ENCODE measurements at places on chromosomes 12 and 14.

DNA sequence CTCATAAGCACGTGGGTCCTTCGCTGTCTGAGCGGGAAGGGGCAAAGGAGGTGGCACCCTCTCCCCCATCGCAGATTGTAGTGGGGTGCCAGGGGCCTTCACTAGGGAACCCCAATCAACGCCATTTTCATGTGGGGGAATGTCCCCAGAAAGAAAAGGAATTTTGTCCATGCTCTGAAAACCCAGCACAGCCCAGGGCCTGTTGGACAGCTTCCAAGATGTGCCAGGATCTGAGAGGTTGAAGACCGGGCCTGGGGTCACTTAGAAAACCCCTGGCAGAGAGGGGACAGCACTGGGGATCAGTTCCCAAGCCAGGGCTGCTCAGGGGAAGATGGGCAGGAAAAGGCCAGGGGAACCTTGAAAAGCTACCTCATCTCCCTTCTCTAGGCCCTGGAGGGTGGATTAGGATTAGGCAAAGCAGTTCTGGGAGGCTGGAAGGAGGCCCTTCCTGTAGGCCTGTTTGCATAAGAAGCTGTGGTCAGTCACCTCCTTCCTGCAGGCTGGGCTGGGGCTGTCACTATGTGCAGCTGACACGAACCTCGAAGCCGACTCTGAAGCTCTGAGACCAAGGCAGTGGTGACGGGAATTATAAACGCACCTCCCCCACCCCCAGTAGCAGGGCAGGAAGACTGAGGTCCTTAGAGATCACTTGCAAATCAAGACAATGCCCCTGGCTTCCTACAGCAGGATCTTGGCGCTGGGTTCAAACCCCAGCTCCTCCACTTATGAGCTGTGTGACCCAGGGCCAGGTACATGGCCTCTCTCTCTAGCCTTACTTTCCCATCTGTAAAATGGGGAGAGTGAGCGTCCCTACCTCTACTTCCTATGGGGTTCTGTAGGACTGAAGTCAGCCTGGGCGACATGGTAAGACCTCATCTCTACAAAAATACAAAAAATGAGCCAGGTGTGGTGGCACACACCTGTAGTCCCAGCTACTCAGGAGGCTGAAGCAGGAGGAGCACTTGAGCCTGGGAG is 29.0 kb downstream of the TESC start:
- DNase-seq = no peak

DNA sequence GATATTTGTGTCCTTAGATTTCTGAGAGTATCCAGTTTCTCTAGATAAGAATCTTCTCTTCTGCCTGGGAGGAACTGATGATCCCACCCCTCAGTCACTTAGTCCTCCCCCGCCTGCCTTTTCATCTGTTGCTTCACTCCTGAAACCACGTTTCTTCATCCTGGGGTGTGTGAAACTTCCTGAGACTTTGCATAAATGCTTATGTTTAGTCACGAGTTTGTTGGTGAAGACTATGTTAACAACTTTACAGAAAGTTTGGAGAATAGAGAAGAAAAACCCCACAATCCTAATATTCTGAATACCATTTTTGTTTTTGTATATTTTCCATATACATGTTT is 33.2 kb downstream of the MARK3 start:
- no peak for DNase-seq

- DNase-seq = no peak
These were observed 31.3 kb upstream of the PSEN1 start for GRCh38 chr14:73105050-73105449.

DNA sequence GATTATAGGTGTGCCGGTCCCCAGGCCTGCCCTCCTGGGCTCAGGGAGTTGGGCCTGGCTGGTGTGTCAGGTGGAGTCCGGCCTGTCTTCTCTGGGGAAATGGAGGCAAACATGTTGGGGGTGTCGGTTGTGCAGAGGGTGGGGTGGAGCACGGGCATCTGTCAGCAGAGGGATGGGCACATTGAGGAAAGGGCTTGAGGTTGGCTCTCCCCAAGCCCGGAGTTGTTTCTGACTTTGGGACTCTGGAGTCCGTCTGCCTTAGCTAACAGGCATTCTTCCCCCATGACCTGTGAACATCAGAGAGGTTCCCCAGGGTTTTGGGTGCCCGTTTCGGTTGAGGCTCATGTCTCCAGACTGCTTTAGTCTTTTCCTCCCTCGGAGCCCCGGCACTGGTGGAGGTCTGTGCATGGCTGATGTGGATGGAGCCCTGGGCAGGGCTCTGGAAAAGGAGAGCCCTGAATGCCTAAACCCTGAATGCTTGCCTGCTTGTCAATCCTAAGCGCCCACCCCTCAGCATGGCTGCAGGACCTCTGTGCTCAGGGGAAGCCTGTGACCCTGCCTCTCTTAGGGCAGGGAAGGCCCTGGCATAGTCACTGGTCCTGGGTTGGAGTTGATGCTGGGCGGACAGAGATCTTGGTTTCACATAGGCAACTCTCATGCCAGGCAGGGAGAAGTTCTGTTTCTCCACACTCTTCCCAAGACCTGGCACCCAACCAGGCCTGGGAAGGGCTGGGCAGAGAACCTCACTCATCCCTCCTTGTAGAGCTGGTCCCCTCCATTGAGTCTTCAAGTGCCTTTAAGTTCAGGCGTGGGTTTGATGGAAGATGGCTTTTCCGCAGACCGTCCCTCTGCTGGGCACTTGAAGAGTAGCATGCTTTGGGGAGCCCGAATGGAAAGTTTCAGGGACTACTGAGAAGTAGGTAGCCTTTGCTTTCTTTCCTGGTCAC is 12.9 kb downstream of the NYNRIN start:
- DNase-seq = no peak

GRCh38 chr12:132439333-132439904 is 50.5 kb upstream of the FBRSL1 start:
- no peak for DNase-seq

GRCh38 chr12:29582677-29583272 is 85.3 kb upstream of the OVCH1 start:
- no peak for DNase-seq

DNA sequence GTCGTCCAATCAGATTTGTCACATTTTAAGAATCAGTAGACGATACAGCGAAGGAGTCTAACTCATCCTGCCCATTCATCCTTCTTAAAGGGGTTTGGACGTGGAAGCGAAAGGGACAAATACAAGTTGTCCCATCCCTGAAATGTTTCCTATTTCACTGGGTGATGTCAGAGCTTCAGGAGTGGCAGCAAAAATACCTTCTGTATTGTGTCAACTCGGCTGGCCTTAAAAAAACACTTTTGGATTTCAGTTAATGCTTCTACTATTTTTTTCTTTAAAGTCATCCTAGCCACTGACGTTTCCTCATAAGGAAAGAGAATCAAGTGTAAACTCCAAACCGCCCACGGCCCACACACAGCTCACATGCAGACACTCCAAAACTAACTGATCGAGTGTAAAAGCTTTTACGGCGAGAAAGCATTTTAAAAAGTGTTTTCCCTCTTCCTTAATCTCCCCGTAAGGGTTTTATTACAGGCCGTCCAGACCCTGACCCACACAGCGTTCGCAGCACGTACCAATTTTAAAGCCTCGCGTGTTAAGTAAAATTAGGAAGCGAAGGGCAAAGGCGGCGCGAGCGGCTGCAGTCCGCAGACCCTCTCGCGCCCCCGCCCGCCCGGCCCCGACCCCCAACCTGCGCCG is 593 bp downstream of the CFL2 start:
- DNase-seq = no peak

GRCh38 chr12:24900196-24900595 is 48.7 kb downstream of the BCAT1 start:
- DNase-seq = no peak

DNA sequence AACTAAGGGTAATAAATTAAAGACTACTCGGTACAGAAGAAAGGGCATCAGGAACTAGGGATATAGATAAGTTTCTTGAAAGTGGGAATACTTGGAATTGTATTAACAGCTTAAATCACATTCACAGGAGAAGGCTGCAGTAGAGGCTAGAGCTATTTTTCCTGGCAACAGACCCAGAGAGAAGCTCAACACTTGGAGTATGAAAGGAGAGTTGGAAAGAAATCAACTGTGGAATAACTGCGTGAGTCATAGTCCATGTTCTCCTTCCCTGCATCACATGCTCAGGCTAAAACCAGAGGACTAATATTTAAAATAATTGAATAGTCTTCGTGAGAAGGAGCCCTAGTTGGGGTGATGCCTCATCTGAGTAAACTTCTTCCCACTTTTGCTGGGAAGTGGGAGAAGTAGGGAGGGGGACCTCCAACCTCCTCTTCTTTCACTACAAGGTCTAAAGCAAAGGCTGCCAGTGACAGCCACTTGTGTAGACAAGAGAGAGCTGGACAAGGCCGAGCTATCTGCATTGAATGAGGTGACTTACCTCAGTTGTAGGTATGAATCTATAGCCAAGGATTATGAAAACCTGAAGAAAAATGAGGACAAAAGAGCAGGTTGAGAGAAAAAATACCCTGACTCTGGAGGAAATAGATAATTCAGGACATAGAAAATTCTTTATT is 32.7 kb downstream of the DYRK2 start:
- no peak for DNase-seq

- no peak for DNase-seq
These were observed 204.0 kb downstream of the SSPN start for GRCh38 chr12:26399381-26399780.

DNA sequence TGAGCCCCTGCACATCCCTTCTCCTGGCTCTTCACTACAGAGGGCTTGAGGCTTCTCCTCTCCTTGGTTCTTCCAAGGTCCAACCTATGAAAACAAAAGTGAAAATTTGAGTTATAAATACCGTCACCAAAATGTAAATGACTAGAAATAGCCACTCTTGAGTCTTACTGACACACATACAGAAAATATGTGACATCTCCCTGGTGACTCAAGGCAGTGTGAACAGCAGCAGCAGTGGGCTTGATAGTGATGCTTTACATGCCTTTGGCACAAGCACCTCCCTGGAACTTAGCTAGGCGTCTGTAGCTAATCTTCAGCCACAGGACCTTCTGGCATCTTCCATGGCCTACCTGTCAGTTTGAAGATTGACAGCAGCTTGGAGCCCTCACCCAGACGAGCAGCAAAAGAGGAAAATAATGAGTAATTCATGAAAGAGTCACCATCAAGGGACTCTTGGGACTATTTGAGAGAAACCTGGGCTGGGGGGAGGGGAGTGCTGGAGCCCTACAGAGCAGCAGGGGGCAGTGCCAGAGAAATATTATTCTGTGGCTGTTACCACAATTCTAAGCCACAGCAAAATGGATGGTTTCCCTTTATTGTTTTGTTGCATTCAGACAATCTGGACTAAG is 158.0 kb downstream of the KCNK10 start:
- DNase-seq = no peak

GRCh38 chr12:121713257-121713777 is 765 bp downstream of the TMEM120B start:
- DNase-seq = no peak
